ENCODE measurements at places on chromosomes 4 and X.

- DNase-seq: no peak
Observed at GRCh38 chr4:64464581-64464980, 55.3 kb upstream of the TECRL start.

DNA sequence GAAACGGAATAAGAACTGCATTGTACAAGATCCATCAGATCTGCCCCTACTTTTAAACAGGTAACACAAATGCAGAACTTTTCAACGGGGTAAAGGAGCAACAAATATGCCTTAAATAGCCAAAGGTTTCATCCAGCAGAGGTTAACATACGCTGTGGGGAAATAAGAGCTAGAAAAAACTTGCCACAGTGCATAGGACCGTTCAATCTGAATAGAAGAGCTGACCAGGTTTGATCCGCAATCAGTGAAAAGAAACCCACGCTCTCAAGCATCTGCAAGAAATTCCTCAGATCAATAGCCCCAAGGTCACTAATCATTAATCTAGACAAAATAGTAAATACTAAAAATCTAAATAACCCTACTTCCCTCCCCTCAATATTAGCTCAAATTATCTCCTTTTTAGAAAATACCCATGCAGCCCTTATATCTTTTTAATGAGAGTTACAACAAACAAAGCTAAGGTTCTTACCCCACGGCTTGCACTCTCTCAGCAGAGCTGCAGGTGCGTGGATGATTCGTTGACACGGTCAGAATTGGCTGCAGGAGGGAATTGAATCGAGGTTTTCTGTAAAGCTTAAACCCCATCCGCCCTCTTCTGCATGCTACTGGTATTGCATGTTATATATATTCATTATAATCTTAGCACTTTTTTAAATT, at the start of gene TLR10:
Gene TLR10, minus strand, starts transcription at position 539 of the 657 bp plus-strand sequence. CDS start 7,400 bp downstream, outside the sequence.
- peak; percentile 17 for DNase-seq

- DNase-seq: no peak
Observed at GRCh38 chrX:38172596-38172995, 48.1 kb downstream of the SRPX start.

DNA sequence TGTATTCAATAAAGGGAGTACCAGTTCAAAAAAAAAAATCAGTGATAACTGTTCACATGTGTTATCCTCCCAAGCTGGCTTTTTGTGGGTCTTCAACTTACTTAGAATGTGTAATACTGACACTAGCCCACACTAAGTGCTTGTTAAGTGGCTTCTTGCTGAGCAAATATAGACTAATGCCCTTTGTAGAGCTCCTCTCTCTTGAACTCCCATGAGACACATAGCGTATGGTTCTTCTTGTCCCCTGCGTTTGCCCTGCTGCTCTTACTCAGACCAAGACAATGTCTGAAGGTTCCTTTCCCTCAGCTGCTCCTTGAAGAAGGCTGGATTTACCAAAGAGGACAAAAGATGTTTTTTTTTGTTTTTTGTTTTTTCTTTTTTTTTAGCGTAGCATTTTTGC, 110.9 kb downstream of the FRAS1 start:
- no peak for DNase-seq

DNA sequence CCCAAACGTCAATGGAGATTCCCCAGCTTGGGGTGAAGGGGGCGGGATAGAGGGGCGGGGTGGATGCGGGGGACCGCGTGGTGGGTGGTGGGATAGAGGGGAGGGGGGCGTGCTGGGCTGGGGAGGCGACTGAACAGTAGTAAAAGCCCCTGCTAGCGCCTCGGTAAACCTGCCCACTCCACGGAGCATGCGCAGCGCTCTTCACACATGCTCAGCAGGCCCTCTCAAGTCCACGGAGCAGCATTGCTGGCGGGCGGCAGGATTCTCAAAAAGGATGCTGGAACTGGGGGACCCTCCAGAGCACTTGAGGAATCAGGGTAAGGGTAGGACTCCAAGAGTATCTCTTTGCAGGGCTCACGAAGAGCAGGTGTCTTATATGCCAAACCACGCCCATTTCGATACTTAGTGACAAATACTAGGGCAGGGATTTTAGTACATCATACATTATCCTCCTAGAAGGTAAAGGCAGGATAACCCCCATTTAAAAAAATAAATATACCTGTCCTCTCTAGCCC, 378 bp upstream of the RPS6KA6 start:
- peak; percentile 47 for DNase-seq

DNA sequence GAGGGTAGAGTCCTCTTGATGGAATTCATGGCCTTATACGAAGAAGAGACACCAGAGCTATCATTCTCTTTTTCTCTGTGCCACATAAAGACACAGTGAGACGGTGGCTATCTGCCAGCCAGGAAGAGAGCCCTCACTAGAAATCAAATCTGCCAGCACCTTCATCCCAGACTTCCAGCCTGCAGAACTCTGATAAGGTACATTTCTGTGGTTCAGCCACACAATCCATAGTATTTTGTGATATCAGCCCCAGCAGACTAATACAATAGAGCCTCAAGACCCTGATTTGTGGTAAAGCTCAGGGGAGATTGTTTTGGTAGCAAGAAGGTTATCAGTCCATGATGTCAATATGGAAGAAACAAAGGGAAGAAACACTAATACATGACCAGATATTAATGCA, 1213.2 kb downstream of the NLGN4X start:
- no peak for DNase-seq

DNA sequence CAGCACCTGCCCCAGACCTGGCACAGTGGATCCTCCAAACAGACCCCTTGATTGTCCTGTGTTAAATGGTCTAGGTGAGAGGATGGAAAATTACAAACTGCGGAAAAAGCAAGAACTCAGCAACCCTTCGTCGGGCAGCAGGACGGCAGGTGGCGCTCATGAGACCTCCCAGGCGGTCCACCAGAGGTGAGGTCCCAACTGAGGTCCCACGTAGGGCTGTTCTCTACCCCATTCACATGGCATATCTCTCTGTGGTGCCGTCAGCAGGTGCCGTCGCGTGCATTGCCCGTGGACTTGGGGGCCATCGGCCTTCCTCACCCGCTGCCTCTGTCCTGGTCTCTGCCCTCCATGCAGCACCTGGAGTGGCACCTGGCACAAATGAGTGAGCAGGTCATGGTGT, 88.2 kb downstream of the CRMP1 start:
- no peak for DNase-seq

DNA sequence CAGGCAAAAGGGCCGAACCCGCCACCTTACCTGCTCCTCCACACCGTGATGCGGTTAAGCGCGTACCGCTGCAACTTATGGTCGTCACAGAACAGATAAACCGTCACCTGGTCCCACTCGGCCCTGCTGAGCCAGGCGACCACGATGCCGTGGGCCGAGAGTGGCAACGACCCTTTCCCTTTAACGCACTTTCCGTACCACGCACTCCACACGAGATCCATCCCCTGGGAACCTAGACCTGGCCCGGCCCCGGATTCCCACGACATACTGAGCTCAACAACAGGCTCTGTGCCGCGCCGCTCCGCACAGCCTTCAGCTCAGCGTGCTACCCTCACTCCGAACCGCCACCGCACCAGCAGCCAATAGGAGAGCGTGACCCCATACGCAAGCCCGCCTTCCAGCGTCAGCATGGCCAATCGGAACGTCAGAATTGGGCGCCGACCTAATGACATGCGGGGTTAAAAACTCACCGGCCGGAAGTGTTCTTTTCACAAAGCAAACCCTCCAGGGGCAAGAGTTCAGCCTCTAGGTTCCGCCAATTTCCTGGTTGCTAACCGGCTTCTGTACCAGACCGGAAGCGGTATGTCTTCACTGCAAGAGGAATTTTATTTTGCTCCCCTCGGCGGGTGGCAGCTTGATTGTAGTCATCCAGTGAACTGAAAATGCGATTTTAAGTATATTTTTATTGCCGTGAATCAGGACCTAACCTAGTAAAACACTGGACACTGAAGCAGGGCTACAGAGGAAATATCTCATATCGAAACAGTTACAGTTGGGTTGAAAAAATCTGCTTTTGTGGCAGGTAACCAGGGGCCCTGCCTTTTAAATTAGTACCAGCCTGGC, at the start of gene LAS1L:
Gene LAS1L, minus strand, starts transcription at position 338 of the 843 bp plus-strand sequence. Its CDS starts 72 bp downstream, at position 266.
- DNase-seq: peak; percentile 85

DNA sequence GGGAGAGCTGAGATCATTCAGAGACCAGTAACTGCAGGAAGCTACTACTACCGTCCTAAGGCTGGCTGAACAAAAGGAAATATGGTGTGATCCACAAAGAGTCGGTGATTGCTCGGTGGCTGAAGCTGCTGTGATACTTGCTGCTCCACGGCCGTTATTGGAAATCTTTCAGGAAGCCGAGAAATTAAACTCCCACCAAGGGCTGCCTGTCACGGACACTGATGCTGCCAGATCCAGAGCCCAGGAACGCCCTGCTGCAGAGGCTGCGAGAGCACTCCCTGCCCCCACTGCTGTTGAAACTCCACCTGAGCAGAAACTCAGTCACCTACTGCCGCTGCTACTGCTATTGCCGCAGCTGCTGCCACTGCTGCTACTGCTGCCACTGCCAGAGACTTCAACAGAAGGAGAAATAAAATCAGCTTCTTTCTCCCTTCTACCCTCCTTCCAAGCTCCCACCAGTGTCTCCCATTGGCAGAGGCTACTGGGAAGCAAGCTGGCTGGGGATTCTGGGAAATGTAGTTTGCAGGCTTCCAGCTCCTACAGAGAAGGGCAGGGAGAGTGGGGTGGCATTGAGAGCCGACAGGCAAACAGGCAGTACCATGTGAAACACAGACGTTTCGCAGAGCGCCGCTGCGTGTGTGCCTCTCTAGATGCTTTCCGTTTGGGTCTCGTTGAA, 126.0 kb upstream of the ENPP6 start:
- DNase-seq: peak; percentile 72

DNA sequence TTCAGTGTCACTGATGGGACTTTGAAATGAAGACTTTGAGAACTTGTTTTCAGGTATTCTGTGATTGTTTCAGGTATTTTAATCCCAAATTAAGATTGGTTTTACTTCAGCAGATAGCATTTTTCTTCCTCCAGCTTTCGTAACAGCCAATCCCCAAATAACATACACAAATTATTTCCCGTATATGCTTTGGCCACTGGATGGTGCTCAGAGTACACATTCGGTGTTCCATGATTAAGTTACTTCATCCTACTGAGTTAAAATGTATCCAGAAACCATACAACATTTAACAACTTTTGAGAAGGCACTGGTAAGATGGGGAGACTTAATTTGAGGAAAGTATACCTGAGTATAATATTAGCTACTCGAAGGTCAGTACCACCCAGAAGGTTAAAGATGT, 233.4 kb upstream of the FAM47A start:
- DNase-seq: peak; percentile 8

- no peak for DNase-seq
Observed at GRCh38 chr4:28228561-28229491, 1368.2 kb downstream of the STIM2 start.

Measured in NCI-H526 treated with DMSO at 0.1 percent for 48 hours (cell line).